Activated CD4-positive, alpha-beta T cell treated with anti-CD3 and anti-CD28 coated beads for 4 hours (primary cell): ENCODE measurements at places on chromosomes 13 and 19.

GRCh38 chr19:45279587-45280192 lies 28.6 kb downstream of the MARK4 start:
- no peak for DNase-seq

DNA sequence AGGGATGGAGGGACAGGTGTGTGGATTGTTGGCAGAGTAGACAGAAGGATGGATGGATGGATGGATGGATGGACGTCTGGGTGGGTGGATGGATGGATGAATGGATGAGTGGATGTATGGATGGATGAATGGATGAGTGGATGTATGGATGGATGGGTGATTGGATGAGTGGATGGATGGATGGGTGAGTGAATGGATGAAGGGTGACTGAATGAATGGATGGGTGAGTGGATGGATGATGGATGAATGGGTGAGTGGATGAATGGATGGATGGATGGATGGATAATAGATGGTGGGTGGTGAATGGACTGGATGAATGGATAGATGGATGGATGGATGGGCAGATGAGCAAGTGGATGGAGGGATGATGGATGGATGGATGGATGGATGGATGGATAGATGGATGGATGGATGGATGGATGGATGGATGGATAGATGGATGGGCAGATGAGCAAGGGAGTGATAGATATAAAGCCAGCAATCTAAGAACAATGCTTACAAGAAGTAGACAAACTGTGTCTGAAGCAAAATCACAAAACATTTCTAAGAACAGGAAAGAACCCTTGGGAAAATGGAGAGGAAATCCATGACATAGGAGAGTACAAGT lies 65.2 kb downstream of the INSR start:
- no peak for DNase-seq

- no peak for DNase-seq
These were observed 33.9 kb downstream of the USP12 start for GRCh38 chr13:27137759-27138158.

DNA sequence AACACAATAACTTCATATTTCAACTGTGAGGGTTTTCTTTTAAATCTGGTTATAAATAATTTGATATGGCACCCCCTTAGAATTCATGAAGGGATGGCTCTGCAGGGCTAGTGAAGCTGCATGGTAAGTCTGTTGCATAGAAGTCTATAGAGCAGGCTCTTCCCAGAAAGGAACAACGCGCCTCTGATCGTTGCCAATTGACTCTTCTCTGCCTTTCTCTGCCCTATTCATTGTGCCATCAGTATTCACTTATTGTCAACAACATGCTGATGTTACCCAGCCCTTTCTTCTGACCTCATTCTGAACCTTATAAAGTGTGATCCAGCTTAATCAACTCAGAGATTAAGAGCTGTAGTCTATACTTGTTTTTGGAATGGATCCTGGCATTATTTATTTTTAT lies 16.3 kb upstream of the DCT start:
- DNase-seq: no peak

- no peak for DNase-seq
These were observed 5.3 kb downstream of the MLNR start for GRCh38 chr13:49225223-49226042.

DNA sequence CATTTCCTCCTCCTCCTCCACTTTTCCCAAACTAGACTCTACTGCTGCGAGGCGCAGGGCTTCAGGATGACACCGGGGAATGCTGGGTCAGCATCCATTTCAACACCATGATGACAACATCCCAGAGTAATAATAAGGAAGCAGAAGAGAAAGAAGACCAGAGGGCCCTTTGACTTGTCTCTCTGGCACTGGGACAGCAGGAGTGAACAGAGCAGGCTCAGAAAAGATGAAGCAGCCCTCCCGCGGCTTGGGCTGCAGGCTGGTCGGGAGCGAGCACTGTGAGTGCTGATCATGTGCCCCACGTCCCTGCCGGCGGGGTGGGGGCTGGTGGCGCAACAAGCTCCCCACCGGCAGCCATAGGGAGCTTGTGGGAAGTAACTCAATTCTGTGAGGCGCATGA lies 30.5 kb downstream of the RANBP3 start:
- no peak for DNase-seq

- no peak for DNase-seq
These were observed 615 bp upstream of the ZNF135 start for GRCh38 chr19:58058467-58058866.

DNA sequence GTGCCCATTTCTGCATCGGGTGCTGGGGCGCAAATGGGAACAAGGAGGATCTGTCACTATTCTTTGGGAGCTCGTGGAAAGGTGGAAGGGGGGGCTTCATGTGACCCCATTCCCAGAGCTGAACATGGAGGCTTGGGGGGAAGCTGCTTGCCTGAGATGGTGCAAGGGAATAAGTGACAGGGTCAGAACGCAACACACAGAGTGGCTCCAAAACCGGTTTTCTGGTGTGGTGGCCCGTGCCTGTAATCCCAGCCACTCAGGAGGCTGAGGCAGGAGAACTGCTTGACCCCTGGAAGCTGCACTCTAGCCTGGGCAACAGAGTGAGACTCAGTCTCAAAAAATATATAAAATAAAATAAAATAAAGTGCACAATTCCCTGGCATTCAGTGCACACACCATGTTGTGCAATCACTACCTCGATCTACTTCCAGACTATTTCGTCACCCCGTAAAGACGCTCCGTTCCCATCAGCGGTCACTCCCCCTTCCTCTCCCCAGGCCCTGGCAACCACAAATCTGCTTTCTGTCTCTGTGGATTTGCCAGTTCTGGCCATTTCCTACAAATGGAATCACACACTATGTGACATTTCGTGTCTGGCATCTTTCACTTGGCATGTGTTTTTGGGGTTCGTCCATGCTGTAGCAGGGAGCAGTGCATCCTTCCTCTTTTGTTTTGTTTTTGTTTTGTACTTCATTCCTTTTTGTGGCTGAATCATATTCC lies 18.2 kb upstream of the COMP start:
- no peak for DNase-seq

DNA sequence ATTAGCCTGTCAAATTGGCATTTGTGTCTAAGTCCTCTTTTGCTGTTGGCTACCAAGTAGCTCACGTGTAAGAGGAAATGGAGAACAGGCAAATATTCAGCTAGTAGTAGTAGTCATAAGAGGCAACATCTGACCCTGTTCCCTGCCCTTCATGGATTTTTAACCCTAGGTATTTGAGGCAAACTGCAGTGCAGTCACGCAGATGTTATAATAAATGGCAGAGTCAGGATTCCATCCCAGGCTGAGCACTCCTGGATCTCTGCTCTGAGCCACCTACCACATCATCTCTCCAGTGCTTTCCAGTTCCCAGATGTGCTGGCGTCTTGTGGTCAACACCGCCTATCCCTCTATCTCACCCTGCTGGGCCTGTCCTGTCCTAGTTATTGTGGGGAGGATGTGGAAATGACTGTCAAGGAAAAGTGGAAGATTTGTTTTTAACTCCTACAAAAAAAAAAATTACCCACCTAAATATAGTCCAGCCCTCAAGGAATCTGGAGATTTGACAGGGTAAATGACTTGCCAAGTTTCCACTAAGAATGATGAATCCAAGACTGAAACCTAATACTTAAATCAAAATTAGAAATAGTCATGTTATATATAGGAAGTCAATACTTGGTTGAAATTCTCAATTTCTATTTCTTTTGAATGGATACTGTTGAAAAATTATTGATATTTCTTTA lies 322.9 kb downstream of the GPC6 start:
- no peak for DNase-seq

DNA sequence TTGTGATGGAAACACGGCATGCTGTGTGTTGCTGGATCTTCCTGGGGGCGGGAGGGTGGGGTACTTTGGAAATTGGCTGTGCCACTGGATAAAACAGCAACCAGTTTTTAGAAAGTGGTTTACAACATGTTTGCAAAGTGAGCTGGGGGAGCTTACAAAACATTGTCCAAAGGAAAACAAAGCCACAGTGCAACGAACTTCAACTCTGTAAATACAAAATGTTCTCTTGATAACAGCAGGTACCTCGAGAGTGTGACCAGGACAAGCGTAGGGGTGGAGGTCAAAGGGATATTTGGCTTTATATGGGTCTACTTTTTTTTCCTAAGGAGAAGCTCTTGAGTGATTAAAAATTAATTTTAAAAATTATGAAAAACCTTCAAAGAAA lies 2.5 kb downstream of the IGSF23 start:
- DNase-seq: no peak
